ENCODE measurements at places on chromosomes 6 and 20.

- no peak for DNase-seq
Measured at GRCh38 chr6:5855787-5856470, 150.8 kb downstream of the NRN1 start.

DNA sequence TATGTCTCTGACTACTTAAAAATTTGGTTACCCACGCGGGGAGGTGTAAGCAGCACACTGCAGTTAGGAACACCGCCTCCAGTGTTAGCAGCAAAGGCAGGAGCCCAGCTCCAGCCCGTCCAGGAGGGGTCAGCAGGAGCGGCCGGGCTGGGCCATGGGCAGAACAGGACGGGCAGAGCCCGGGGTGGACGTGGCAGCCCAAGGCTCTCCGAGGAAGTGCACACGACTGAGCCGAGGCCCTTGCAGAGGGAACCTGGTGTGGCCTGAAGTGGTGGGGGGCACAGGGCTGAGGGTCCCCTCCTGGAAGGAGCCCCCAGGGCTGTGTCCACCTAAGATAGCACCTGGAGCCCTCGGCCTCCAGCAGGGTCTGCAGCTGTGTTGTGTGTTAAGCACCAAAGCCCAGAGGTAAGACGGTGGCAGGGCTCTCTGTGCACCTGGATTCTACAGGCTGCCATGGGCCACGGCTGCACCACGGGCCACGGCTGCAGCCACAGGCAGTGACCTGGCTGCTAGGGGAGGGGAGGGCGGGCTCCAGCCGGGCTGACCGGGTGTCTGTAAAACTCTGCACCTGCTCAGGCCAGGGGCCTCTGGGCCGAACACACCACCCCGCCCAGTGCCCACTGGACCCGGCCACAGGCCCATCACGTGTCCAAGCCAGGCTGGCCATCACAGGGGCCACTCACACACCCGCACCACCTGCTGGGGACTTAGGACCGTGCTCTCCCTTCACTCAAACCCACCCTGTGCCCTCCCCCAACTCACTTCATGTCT is 6.6 kb downstream of the SLC2A4RG start:
- DNase-seq: no peak

GRCh38 chr20:4083098-4083865 is 67.9 kb upstream of the RNF24 start:
- no peak for DNase-seq

GRCh38 chr6:13413900-13414555 is 73.4 kb downstream of the GFOD1 start:
- DNase-seq: no peak

- no peak for DNase-seq
Measured at GRCh38 chr6:98640366-98640765, 194.0 kb upstream of the POU3F2 start.

- no peak for DNase-seq
Measured at GRCh38 chr6:72175916-72176315, 289.6 kb downstream of the RIMS1 start.

DNA sequence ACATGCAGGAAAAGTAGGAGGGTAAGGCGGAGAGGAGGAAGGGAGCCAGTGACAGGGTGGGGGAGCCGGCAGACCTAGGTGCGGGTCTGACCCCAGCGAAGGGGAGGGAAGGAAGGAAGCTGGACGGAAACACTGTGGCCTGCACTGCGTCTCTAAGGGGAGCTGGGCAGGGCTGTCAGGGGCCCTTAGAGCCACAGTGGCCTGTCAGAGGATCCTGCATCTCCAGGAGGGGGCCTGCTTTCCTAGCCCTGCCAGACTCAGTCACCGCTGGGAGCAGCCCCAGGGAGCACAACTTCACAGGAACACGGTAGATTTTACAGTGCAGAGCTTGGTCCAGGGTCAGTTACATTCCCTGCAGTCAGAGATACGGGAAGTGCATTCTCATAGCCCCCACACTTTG is 118.2 kb downstream of the PACRG start:
- no peak for DNase-seq
